Left lobe of liver (tissue), 2 donors: ENCODE measurements at places on chromosomes 1 and 21. TPM values are rescaled to one million over a fixed set of nuclear protein-coding genes. Genes with fewer than 3 reads are reported as not detected.

The MYOM3 gene
- total RNA-seq: 0.08 TPM

The PLD5 gene
- total RNA-seq: not detected

GRCh38 chr1:37461698-37462436, 12.5 kb upstream of the ZC3H12A start:
- no peak for DNase-seq

The SH2D5 gene
- 0.30 TPM for total RNA-seq

GRCh38 chr1:46008585-46008984, 123.8 kb downstream of the PIK3R3 start:
- DNase-seq: no peak

The DCDC2B gene
- not detected for total RNA-seq

- DNase-seq: no peak
These were observed 64.2 kb upstream of the ERRFI1 start for GRCh38 chr1:8090241-8090702.

- DNase-seq: no peak
These were observed 76.9 kb upstream of the LYST start for GRCh38 chr1:235943581-235944114.

- no peak for DNase-seq
These were observed 11.8 kb upstream of the MARK1 start for GRCh38 chr1:220516014-220516721.

The CELSR2 gene
- total RNA-seq: 3.9 TPM

- DNase-seq: no peak
These were observed 345 bp downstream of the SLX9 start for GRCh38 chr21:44940116-44940631.

The LCE1E gene
- not detected for total RNA-seq

GRCh38 chr1:197269053-197269452, 1.0 kb downstream of the CRB1 start:
- no peak for DNase-seq

The MAP3K21 gene
- total RNA-seq: 4.7 TPM

The PEA15 gene
- 11.3 TPM for total RNA-seq

The HTR6 gene
- total RNA-seq: not detected

The MTARC2 gene
- 129 TPM for total RNA-seq

DNA sequence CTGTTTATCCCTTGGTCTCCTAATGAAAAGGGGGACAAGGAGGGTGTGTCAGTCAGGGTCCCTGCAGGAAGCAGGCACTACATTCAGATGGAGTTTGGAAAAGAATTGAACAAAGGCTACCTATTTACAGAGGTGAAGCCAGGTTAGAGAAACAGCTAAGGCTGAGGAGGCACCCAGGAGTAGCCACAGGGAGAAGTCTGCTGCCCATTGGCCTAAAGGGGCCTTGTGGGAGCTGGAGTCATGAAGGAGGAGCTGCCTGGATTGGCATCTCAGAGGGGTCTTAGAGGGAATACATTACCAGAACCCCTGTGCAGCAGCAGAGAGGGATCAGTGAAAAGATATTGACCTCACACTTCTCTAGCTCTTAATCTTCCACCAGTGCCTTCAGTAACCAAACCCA, 31.2 kb upstream of the USP24 start:
- DNase-seq: no peak

The HTR1D gene
- not detected for total RNA-seq

The LRRC38 gene
- total RNA-seq: not detected
